ENCODE measurements at places on chromosomes 5 and 9.

DNA sequence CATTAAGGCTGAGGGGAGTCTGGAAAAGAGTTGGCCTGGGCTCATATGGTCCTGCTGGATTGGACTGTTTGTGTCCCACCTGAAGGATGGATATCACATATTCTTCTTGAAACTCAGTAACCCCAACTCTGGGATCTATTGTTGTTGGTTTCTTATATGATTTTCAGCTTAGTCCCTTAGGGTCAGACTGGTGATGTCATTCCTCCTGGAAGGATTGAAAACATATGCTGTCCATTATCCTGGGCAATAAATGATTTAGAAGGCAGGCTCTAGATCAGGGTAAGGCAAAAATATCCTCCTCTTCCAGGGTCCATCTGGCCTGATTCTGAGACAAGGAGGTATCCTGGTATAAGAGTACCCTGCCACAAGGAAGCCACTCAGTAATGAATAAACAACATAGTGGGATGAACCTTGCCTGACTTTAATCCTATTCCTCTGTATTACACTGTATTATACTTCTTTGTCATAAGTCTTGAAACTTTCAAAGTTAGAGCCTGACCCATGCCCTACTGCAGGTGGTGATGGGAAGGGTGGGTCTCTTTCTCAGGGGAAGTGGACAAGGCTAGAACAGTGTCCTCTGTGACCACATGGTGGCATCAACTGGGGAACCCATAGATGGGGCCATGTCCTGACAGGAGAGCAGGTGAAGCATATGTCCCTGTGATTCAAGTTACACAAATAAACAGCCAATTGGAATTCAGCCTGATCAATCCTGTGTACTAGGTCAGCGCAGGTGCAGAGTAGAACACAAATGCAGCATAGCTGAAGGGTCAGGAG, 454.4 kb upstream of the TRPC7 start:
- DNase-seq, result no peak

- no peak for DNase-seq
These were observed 3.7 kb downstream of the PITX1 start for GRCh38 chr5:135030123-135030955.

DNA sequence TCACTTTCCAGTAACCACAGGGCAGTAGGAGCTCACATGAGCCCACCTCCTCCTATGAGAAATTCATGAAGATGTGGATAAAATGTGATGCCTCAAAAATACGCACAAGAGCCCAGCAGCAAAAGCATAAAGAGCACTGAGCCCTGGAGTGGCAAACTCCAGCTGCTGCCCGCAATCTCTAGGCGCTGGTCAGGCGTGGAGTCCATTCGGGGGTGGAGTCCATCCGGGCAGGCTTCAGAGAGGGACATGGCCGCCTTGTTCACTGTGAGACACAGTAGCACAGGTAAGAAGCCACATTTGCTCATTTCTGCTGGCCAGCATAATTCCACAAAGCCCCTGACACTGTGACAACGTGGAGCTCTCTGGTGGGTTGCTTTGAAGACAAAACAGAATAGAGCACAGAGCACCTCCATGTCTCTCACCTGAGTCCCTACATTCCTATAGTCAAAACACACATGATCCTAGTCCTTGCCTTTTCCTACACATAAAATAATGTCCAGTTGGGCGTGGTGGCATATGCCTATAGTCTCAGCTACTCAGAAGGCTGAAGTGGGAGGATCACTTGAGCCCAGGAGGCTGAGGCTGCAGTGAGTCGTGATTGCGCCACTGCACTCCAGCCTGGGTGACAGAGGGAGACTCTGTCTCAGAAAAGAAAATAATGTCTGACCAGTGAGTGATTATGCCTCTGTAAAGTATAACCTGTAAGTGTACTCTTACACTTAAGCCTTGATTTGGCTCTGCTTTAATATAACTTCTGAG, 365.2 kb downstream of the GADD45G start:
- no peak for DNase-seq

GRCh38 chr5:129170050-129170449, 75.5 kb downstream of the ISOC1 start:
- no peak for DNase-seq

- DNase-seq, result no peak
These were observed 21.5 kb downstream of the CCDC187 start for GRCh38 chr9:136282272-136282861.

DNA sequence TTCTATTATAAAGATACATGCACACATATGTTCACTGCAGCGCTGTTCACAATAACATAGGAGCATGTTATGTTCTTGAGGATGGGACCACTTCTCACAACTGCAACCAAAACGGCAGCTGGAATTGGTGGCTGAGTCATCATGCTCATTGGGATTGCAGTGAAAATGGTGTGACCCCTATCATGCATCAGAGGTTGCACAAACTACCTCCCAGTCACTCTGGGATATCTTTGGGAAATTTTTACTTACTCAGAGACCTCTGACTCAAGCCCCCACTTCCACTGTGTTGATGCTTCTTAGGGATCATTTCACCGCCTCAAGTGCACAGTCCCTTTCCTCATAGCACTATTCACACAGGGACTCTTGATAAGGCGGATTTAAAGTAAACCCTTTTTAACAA, 474.1 kb downstream of the BNC2 start:
- no peak for DNase-seq
